ENCODE measurements at places on chromosomes 4 and X. TPM values are rescaled to one million over a fixed set of nuclear protein-coding genes. Genes with fewer than 3 reads are reported as not detected.

Gene S100G
- not detected for total RNA-seq

Gene CYP2U1
- total RNA-seq = 5.2 TPM

Gene PAGE2B
- total RNA-seq = not detected

Gene EFHC2
- 1.5 TPM for total RNA-seq

All from bronchus fibroblast of lung (primary cell).